ENCODE measurements at places on chromosomes 5 and 9.

GRCh38 chr5:50564558-50564957, 101.9 kb upstream of the PARP8 start:
- DNase-seq: no peak

DNA sequence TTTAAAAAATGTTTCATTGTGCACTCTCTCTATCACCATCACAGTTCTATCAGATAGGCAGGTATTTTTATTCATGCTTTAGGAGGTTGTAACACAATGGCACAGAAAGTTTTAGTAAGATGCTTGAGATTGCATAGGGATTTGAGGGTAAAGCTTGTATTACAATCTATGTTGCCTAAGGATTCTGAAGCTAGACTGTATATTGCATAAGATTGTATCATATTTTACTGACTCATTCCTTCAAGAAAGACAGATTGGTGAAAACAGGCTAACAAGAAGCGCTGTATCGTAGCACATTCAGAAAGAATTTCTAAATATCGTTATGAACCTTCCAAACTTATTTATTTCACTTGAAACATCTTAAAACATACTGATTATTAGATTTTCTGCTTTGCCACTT, 577.7 kb downstream of the EBF1 start:
- no peak for DNase-seq

- DNase-seq: no peak
Measured at GRCh38 chr9:129125478-129125877, 14.3 kb downstream of the PTPA start.

GRCh38 chr5:153619771-153620170, 129.3 kb downstream of the GRIA1 start:
- no peak for DNase-seq

GRCh38 chr5:39891376-39891775, 466.6 kb upstream of the DAB2 start:
- DNase-seq: no peak

- no peak for DNase-seq
Measured at GRCh38 chr5:28286566-28286965, 1248.2 kb upstream of the CDH9 start.

- no peak for DNase-seq
Measured at GRCh38 chr5:78929833-78930232, 55.3 kb downstream of the ARSB start.

DNA sequence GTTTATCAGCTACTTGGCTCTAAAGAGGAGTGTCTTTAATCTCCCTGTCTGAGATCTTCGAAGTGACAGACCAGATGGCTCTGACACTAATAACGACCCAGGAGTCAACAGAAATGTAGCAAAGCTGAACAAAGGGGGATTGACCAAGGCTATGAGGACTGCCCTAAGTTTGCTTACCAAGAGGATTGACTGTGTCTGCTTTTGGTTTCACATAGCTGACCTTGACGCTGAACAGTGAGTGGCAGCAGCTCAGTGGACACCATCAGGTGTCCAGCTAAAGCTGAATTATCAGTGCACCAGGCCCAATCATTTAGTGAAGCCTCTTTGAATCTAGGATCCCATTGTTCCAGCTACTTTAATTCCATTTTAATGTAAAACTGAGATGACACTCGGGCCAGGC, 262.6 kb downstream of the COX7C start:
- DNase-seq: no peak

DNA sequence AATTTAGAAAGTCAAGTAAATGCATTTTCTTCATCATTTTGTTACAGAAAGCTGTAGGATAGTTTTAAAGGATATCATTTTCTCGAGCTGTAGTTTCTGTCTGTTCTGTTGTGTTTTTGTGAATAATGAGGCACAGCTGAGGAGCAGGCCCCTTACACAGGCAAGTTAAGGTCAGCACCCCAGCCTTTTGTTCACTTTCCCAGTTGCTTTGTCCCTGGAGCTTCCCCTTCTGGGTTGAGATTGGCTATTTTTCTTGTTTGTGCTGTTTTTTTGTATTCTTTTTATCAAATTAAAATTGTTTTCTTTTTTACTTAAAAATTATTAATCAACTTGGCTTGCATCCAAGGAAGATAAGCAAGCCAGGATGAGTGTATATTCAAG, 213.8 kb upstream of the ACTBL2 start:
- DNase-seq: no peak
